ENCODE measurements at places on chromosomes 3 and 15.

GRCh38 chr3:75737831-75738493 is 47.4 kb downstream of the ZNF717 start:
- no peak for DNase-seq

GRCh38 chr3:131454501-131454900 is 48.3 kb downstream of the MRPL3 start:
- no peak for DNase-seq

DNA sequence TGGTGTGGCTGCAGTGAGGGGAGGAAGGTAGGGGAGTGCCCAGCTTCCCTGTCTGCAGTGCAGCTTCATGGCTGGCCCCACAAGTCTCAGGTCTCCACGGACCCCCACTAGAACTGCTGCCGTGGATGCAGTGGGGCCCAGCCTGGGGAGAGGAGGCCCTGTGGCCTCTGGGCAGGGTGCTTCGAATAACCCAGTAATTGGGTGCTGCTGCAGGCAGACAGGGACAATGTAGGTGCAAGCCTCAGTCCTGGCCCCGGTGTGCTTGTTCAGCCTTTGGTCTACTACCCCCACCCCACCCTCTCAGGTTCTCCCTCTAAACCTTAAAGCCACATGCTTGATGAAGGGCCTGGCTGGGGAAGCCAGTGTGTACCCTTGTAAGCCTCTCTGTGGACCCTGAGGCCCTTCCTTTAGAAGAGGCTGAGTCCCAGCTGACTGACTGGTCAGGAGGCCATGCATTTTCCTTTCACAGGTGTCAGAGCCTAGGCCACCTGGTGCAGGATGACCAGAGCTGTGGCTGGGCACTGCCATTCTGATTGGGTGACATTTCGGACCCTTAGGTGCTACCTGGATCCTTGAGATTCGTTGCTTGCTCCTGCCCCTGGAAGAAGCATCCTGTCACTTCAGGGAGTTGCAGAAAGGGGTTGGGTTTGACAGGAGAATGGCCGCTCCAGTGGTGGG is 21.1 kb upstream of the EXOG start:
- DNase-seq, result no peak

DNA sequence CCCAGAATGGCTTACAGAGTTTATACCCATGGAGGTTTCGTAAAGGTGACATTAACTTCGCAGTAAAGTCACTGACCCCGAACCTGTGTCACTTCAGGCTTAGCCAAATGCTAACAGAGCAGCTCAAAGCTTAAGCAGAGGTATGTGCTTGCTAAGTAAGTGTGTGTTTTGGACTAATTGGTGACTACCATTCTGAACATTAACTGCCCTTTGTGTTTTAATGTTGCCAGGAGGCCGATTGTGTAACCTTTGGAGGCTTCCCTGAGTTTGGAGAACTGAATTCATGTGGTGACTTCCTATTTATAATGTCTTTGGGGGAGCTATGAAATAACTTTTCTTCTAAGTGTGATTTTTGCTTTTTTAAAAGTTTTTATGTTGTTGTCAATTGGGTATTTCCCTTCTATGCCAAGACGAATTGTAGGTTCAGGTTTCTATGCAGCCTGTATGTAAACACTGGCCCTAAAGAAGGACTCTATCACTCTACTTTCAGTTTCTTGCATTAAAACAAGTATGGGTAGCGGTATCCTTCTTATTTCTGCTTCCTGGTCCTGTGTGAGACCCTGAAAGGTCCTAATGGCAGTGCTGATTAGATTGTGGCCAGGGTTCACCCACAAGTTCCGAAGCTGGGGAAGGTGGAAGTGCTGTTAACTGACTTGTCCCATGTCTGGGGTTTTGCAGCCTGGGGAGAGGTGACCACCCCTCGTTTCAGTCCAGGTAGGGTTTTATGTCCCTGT is 86.3 kb downstream of the IGF1R start:
- DNase-seq, result no peak

Data from AG04450 (cell line).